ENCODE measurements at places on chromosomes 16 and 17. TPM values are rescaled to one million over a fixed set of nuclear protein-coding genes. Genes with fewer than 3 reads are reported as not detected.

The ASGR1 gene
- 1.2 TPM for total RNA-seq

The RHBDL1 gene
- total RNA-seq: 0.71 TPM

The CLEC19A gene
- not detected for total RNA-seq

The CLDN9 gene
- total RNA-seq: not detected

The NXPH3 gene
- 34.8 TPM for total RNA-seq

The BRIP1 gene
- 0.43 TPM for total RNA-seq

The CD7 gene
- 3.0 TPM for total RNA-seq

The TBX4 gene
- not detected for total RNA-seq

The RAMP2 gene
- total RNA-seq: 46.3 TPM

The CEP295NL gene
- 4.1 TPM for total RNA-seq

The TBX2 gene
- total RNA-seq: 16.5 TPM

The EDC4 gene
- 43.1 TPM for total RNA-seq

The RNU2-1 gene
- total RNA-seq: 14,833 TPM

The SOST gene
- total RNA-seq: not detected

The RDM1 gene
- not detected for total RNA-seq

The WNK4 gene
- not detected for total RNA-seq

The RNF227 gene
- total RNA-seq: 1.1 TPM

The IL34 gene
- 4.0 TPM for total RNA-seq

The CHD3 gene
- 67.4 TPM for total RNA-seq

The KRTAP4-1 gene
- not detected for total RNA-seq

The XPO6 gene
- total RNA-seq: 99.7 TPM

The ABCC3 gene
- 13.1 TPM for total RNA-seq

The DHRS7C gene
- total RNA-seq: not detected

The TNS4 gene
- total RNA-seq: 0.14 TPM

The BFAR gene
- 45.4 TPM for total RNA-seq

The C17orf67 gene
- 2.1 TPM for total RNA-seq

The HAS3 gene
- 1.3 TPM for total RNA-seq

The SECTM1 gene
- 14.5 TPM for total RNA-seq

The NPIPB13 gene
- total RNA-seq: 21.2 TPM

The SF3B3 gene
- total RNA-seq: 140 TPM

Data from posterior vena cava (tissue), 2 donors.